Adipose tissue (tissue), 3 donors: ENCODE measurements at places on chromosomes 13 and 19. TPM values are rescaled to one million over a fixed set of nuclear protein-coding genes. Genes with fewer than 3 reads are reported as not detected.

KLK10 gene
- polyA plus RNA-seq = 0.15 TPM

GJA3 gene
- polyA plus RNA-seq = 0.06 TPM

ZNF763 gene
- polyA plus RNA-seq = 2.4 TPM

ERICH6B gene
- polyA plus RNA-seq = not detected

SLC25A15 gene
- 3.7 TPM for polyA plus RNA-seq

LRRC8E gene
- 0.22 TPM for polyA plus RNA-seq

HSPB6 gene
- 552 TPM for polyA plus RNA-seq

ALG11 gene
- 6.6 TPM for polyA plus RNA-seq

SEMA6B gene
- 3.3 TPM for polyA plus RNA-seq

SARS2 gene
- polyA plus RNA-seq = 27.0 TPM

LGALS7 gene
- polyA plus RNA-seq = not detected

GIPC3 gene
- polyA plus RNA-seq = 1.5 TPM

SIGLECL1 gene
- not detected for polyA plus RNA-seq

CD79A gene
- not detected for polyA plus RNA-seq

RNF225 gene
- polyA plus RNA-seq = not detected

NCAN gene
- not detected for polyA plus RNA-seq

EHD2 gene
- 129 TPM for polyA plus RNA-seq

CYP4F8 gene
- polyA plus RNA-seq = not detected

GPC6 gene
- 8.5 TPM for polyA plus RNA-seq

FBXO17 gene
- polyA plus RNA-seq = 6.8 TPM

WTIP gene
- polyA plus RNA-seq = 14.8 TPM

ECSIT gene
- polyA plus RNA-seq = 48.1 TPM

SHISA7 gene
- polyA plus RNA-seq = 0.07 TPM

CEACAM3 gene
- polyA plus RNA-seq = 2.0 TPM

MBNL2 gene
- 23.7 TPM for polyA plus RNA-seq

SIGLEC5 gene
- 0.34 TPM for polyA plus RNA-seq

CD70 gene
- polyA plus RNA-seq = not detected

PEG3 gene
- 2.4 TPM for polyA plus RNA-seq

ERICH4 gene
- not detected for polyA plus RNA-seq

BIVM gene
- 6.7 TPM for polyA plus RNA-seq

DLL3 gene
- not detected for polyA plus RNA-seq

ZIK1 gene
- polyA plus RNA-seq = 1.2 TPM

CEACAM6 gene
- polyA plus RNA-seq = 0.56 TPM

VSTM2B gene
- polyA plus RNA-seq = not detected

FKBP8 gene
- polyA plus RNA-seq = 352 TPM

PGLYRP1 gene
- 8.7 TPM for polyA plus RNA-seq

THOP1 gene
- polyA plus RNA-seq = 32.8 TPM

ETV2 gene
- polyA plus RNA-seq = 0.79 TPM

ATP7B gene
- polyA plus RNA-seq = 2.4 TPM

FGF22 gene
- polyA plus RNA-seq = 0.68 TPM

ADGRL1 gene
- polyA plus RNA-seq = 12.3 TPM

ATF5 gene
- polyA plus RNA-seq = 37.0 TPM

SIGLEC8 gene
- polyA plus RNA-seq = 0.08 TPM

FFAR3 gene
- polyA plus RNA-seq = 1.8 TPM

PRSS57 gene
- polyA plus RNA-seq = not detected

TCF3 gene
- 28.8 TPM for polyA plus RNA-seq

RAB8A gene
- 20.8 TPM for polyA plus RNA-seq

WDR87 gene
- polyA plus RNA-seq = not detected

TEKTIP1 gene
- polyA plus RNA-seq = 0.84 TPM

GSX1 gene
- polyA plus RNA-seq = not detected

PSG2 gene
- not detected for polyA plus RNA-seq

SIAH3 gene
- not detected for polyA plus RNA-seq

RGS9BP gene
- 0.22 TPM for polyA plus RNA-seq

FSD1 gene
- polyA plus RNA-seq = not detected

PGLYRP2 gene
- not detected for polyA plus RNA-seq

PINLYP gene
- polyA plus RNA-seq = 22.4 TPM

PPP2R1A gene
- polyA plus RNA-seq = 58.2 TPM

ZNF90 gene
- 1.4 TPM for polyA plus RNA-seq
